ENCODE measurements at places on chromosomes 13 and 19. TPM values are rescaled to one million over a fixed set of nuclear protein-coding genes. Genes with fewer than 3 reads are reported as not detected.

IZUMO4 gene
- polyA plus RNA-seq = 17.0 TPM

KIR2DL3 gene
- polyA plus RNA-seq = not detected

ZNF626 gene
- 6.0 TPM for polyA plus RNA-seq

MAG gene
- 0.16 TPM for polyA plus RNA-seq

CYP4F3 gene
- polyA plus RNA-seq = 0.51 TPM

TMPRSS9 gene
- 0.75 TPM for polyA plus RNA-seq

IL12RB1 gene
- polyA plus RNA-seq = 0.31 TPM

PPP1R12C gene
- polyA plus RNA-seq = 158 TPM

ZNF729 gene
- polyA plus RNA-seq = not detected

PGLYRP2 gene
- not detected for polyA plus RNA-seq

ZNF540 gene
- 1.4 TPM for polyA plus RNA-seq

NANOS3 gene
- not detected for polyA plus RNA-seq

CEACAM7 gene
- 0.40 TPM for polyA plus RNA-seq

CEACAM21 gene
- polyA plus RNA-seq = 2.1 TPM

PEG3 gene
- 2.4 TPM for polyA plus RNA-seq

PSG1 gene
- not detected for polyA plus RNA-seq

KXD1 gene
- 63.6 TPM for polyA plus RNA-seq

LHB gene
- not detected for polyA plus RNA-seq

C1QTNF9B gene
- 0.39 TPM for polyA plus RNA-seq

SIGLEC8 gene
- 0.08 TPM for polyA plus RNA-seq

ICAM4 gene
- polyA plus RNA-seq = 2.5 TPM

All from adipose tissue (tissue), 3 donors.